Activated T-cell treated with anti-CD3 and anti-CD28 coated beads, Interleukin-2, amount 50 U/mL, for 48 hours (primary cell): ENCODE measurements at places on chromosomes 11 and 22.

DNA sequence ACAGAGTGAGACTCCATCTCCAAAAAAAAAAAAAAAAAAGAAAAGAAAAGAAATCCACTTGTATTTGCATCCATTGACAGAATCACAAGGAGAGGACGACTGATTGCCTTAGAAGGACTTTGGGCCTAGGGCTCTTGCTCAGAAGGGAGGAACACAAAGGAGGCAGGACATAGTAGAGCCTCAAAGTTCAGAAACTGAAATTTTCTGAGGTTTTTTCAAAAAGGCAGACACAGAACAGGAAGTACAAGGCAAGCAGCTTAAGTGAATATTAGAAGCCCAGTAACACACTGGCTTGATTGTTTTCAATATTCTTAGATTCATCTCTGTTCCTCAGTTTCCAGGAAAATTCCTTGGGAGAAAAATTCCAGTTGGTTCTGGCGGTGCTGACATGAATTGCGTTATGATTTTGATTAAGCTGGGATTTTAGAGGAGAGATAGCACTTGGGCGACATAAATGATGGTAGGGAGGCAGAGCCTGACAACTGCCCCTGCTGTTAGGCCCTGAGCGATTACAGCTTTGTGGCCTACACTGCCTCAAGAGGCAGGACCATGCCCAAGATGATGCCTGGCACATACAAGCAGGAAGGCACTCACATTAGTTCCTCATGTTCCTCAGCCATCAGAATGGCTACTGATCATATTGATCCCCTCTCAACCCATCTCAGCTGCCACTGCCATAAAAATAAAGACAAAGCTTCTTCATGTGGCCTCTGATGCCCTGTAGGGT is 15.3 kb downstream of the CLPB start:
- DNase-seq, result no peak

GRCh38 chr11:43685440-43685839 is 4.9 kb downstream of the HSD17B12 start:
- no peak for DNase-seq

DNA sequence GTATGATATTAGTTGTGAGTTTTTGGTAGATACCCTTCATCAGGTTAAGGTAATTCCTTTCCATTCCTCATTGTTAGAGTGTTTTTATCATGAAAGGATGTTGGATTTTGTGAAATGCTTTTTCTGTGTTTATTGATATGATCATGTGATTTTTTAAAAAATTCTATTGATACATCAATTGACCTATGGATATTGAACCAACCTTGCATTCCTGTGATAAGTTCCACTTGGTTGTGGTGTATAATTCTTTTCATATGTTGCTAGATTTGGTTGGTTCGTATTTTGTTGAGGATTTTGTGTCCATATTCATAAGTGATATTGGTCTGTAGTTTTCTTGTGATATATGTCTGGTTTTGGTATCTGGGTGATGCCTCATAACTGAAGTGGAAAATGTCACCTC is 6.7 kb downstream of the ANKRD13D start:
- no peak for DNase-seq

- no peak for DNase-seq
Measured at GRCh38 chr22:21445437-21446127, 21.6 kb upstream of the TMEM191C start.

GRCh38 chr22:48835857-48836672 is 991.6 kb downstream of the BRD1 start:
- no peak for DNase-seq

GRCh38 chr11:71502871-71503435 is 24.1 kb upstream of the KRTAP5-7 start:
- DNase-seq, result no peak

DNA sequence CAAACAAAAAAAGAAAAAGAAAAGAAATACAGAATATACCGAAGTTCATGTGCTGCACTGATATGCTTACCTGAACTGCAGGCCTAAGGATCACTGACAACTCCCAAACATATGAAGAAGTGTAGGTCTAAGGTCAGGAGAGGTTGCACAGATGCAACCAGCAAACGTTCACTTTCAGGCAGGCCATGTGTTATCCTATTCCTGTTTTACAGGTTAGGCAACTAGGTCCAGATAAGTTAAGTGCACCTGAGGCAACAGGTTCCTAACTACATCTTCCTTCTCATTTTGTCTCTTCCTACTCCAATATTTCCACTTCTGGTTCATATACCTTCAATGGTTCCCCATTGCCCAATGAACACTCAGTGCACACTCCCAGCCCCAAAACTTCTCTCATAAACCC is 15.1 kb downstream of the PI4KA start:
- no peak for DNase-seq

DNA sequence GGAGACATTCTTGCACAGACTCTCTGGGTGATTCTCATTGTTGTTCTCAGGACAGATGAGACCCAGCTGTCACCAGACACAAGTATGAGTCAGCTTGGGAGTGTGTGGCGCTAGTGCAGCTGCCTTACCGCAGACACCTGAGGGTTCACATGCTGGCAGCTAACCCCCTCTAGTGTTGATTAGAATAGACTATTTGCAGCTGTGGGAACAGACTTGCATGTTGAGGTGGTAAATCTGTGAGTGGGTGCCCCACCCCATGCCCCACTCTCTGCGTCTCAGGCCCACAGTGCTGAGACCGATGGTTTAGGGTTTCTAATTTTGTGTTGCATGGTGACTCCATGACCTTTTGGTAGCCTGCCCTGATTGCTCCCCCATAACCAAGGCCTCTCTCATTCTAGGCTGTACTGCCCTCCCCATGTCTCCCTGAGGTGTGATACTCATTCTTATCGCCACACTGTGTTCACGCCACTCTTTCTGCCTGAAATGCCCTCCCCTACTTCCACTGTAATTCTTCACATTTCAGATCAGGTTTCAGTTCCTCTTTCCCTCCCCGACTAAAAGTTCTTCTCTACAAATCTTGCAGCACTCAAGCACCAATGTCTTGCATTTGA is 73.7 kb upstream of the KIRREL3 start:
- no peak for DNase-seq

DNA sequence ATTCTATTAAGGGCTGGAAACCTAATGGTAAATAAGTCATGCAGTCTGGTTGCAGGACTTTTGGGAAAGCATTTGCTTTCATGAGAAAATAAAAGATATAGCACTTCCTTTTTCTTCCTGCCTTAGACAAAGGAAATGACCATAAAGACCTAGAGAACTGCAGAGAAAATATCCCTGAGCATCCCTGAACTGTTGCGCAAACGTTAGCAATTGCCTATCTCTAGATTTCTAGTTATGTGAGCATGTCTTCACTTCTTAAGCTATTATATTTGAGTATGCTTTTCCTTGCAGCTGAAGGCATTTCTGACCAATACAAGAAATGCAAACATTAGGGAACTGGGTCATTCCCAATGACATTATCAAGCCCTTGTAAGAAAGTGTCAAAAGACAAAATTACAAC is 110.6 kb downstream of the KIF18A start:
- no peak for DNase-seq
